T-cell (primary cell): ENCODE measurements at places on chromosomes 2 and 18. TPM values are rescaled to one million over a fixed set of nuclear protein-coding genes. Genes with fewer than 3 reads are reported as not detected.

CGREF1 gene
- total RNA-seq = 1.1 TPM

SPATA3 gene
- total RNA-seq = not detected

ALKAL2 gene
- not detected for total RNA-seq

SERPINB13 gene
- not detected for total RNA-seq

MRPL30 gene
- 16.9 TPM for total RNA-seq

C1QL2 gene
- not detected for total RNA-seq

LRRC30 gene
- total RNA-seq = not detected

SMYD1 gene
- total RNA-seq = not detected

GKN1 gene
- not detected for total RNA-seq

TUBA3E gene
- not detected for total RNA-seq

MDH1B gene
- total RNA-seq = 0.41 TPM

TBR1 gene
- total RNA-seq = not detected

CAVIN2 gene
- total RNA-seq = 0.32 TPM

FAM237A gene
- total RNA-seq = not detected

PRSS56 gene
- total RNA-seq = not detected

RAB6D gene
- not detected for total RNA-seq

OTOS gene
- total RNA-seq = not detected

COBLL1 gene
- 5.1 TPM for total RNA-seq

SERPINB2 gene
- total RNA-seq = not detected

SLC40A1 gene
- total RNA-seq = 20.7 TPM

GALNT5 gene
- total RNA-seq = 0.09 TPM

CFAP65 gene
- not detected for total RNA-seq
